Amygdala (tissue), 56 donors: ENCODE measurements at places on chromosomes 2 and 18.

GRCh38 chr2:241425368-241425767 is 69.3 kb downstream of the FARP2 start:
- DNase-seq = no peak

DNA sequence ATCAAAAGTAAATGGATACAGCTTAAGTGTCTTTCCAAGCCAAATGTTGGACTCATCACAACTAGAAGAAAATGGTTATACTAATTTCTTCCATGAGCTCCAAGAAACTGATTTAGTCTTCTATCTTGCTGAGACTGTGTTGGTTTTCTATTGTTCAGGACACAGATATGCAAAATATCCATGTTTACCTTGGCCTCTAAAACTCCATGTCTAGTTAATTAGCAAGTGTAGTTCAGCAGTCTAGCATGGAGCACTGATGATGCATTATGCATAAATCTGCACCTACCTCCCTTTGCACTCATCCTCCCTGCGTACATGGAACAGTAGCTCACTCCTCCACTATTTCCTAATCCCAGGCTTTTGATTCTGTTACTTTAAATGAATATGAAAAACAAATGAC is 731.4 kb upstream of the CHAC2 start:
- DNase-seq = no peak

- DNase-seq = no peak
Measured at GRCh38 chr2:56118474-56118873, 65.3 kb upstream of the CCDC85A start.

GRCh38 chr2:215466097-215466909 is 30.4 kb upstream of the FN1 start:
- DNase-seq = no peak

DNA sequence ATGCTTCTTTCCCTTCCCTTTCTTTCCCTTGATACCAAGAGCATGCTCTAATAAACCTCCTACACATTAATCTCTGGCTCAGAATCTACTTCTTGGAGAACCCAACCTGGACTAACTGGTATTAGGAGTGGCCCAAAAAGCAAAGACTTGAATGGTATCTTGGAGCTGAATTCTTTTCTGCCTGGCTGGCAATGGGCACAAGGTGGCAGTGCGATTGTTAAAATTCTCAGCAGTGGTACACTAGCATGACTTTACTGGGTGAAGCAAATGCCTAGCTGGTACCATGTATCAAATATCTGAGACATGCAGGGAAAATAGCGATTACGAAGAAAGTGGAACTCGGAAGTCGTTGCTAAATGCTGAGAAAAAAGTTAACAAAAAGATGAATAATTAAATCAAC is 376.1 kb downstream of the XIRP2 start:
- peak; percentile 41 for DNase-seq

DNA sequence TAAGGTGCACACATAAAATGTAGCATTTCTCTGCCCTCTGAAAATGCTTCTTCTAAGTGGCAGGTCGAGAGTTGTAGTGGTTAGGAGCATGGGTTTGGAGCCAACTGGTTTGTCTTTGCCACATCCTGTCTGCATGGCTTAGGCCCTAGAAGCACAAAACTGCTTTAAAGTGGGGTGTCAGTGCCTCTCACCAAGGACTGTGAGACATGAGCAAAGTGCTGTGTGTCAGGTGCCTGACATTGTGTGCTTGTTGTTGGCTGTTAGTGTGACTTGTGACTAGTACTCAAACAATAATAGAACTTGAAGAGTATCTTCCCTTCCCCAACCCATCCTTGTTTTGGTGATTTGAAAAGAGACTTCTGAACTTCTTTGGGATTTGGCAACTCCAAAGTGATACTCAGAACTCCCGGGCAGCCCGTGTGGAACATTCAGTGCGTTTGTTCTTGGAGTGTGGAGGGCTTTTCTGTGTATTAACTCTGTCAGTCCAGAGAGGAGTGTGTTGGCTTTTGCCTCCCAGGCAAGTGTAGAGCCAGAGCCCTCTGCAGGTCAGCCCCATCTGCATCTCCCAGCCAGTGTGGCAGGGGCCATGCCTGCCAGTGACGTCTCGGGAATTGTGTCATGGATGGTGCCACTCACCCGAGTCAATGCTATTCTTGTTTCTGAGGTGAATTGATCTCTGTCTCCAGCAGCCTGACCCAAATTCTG is 5.0 kb downstream of the MGAT5 start:
- peak; percentile 22 for DNase-seq

GRCh38 chr2:98452396-98453027 is 7.9 kb downstream of the INPP4A start:
- no peak for DNase-seq

- DNase-seq = no peak
Measured at GRCh38 chr2:139916822-139917221, 1136.6 kb upstream of the NXPH2 start.

DNA sequence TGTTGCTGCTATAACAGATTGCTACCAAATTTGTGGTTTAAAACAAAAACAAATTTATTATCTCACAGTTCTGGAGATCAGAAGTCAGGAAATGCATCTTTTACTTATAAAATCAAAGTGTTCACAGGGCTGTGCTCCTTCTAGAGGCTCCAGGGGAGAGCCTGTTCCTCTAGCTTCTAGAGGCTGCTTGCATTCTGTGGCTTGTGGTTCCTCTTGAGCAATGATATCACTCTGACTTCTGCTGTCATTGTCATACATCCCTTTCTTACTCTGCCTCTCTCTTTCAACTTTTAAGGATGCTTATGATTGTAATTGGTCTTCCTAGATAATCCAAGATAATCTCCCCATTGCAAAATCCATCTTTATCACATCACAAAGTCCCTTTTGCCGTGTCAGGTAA is 6.1 kb upstream of the DCC start:
- DNase-seq = no peak

- DNase-seq = no peak
Measured at GRCh38 chr2:9601397-9601796, 29.4 kb downstream of the YWHAQ start.

- no peak for DNase-seq
Measured at GRCh38 chr2:70896765-70897202, 38.9 kb upstream of the ATP6V1B1 start.

DNA sequence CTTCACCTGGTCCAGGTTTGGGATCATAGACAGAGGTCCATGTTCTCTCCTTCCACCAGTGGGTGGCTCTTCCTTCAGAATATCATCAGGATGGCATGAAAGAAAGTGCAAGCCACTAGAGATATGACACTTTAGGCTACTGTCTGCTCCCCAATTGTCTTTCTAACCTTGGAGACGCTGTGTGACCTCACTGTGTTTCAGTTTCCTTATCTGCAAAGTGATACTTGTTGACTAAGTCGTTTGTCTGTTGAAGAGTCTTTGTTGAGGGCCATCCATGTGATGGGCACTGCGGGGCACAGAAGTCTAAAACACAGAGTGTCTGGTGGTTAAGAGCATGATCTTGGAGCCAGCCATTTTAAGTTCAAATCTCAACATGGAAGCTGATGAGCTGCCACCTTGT is 259.9 kb upstream of the THSD7B start:
- DNase-seq = no peak

DNA sequence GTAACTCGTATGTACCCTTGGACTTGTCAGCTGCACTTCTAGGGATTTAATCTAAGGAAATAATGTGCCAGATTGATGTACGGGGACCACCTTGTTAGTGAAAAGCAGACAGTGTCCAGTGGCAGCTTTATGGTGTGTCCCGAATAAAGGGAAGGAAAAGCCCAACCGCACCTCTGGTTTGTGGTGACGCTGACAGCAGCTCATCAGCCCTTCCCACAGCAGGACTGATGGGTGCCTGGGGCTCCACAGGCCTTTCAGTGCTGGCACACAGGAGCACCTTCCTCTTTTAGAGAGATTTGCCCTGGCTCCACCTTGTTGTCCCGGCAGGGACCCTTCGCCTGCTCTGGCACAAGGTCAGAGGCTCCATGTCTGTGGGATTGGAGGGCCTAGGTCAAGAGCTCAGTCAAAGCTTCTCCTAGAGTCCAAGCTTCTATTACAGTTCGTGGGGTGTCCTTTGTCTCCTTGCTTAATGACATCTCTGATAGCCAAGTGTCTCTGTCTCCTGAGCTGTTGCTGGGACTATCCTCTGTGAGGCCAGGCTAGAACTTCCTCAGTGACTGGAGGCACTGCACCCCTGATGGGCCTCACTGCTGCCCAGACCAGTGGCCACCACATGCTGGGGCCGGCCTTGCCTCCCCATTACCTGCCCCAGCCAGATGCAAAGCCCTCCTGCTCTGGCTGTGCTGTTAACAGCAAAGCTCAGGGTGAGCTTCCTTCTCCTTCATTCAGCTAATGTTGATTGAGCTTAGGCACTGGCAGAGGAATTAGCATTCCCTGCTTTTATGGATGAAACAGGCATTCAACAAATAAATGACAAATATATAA is 33.0 kb upstream of the SCLY start:
- no peak for DNase-seq

- DNase-seq = no peak
Measured at GRCh38 chr18:10559553-10560451, 34.0 kb downstream of the NAPG start.

- DNase-seq = no peak
Measured at GRCh38 chr18:421247-422155, 79.0 kb downstream of the COLEC12 start.

GRCh38 chr2:61371027-61371426 is 99.9 kb downstream of the USP34 start:
- no peak for DNase-seq

- no peak for DNase-seq
Measured at GRCh38 chr18:62453864-62454263, 69.0 kb upstream of the ZCCHC2 start.

GRCh38 chr18:67951137-67951536 is 434.6 kb upstream of the DSEL start:
- DNase-seq = no peak

DNA sequence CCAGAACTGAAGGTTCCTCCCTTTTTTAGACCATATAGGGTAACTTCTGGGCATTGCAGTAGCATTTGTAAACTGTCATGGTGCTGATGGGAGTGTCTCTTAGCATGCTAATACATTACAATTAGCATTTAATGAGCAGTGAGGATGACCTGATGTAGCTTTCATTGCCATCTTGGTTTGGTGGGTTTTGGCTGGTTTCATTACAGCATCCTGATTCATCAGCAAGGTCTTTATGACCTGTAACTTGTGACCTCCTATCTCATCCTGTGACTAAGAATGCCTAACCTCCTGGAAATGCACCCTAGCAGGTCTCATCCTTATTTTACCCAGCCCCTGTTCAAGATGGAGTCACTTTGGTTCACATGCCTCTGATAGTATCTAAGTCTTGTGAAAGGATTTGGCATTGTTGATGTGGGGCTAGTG is 159.0 kb downstream of the TMX3 start:
- no peak for DNase-seq

DNA sequence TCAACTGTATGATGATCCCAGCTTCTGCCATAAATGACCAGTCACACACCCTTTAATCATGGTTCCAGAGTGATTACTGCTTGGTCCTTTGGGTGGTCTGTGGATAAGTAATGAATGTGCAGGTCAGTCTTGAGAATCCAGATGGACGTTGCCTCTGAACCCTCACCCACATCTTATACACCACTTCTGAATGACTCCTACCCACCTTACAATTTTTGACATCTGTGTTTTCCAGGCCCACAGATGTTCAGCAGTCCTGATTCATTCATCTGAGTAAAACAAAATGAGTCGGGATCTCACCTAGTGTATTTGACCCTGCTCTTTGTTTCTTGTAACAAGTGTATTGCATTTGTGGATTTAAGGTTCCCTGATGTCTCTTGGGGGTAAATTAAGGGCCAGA is 194.1 kb upstream of the CCDC68 start:
- no peak for DNase-seq

DNA sequence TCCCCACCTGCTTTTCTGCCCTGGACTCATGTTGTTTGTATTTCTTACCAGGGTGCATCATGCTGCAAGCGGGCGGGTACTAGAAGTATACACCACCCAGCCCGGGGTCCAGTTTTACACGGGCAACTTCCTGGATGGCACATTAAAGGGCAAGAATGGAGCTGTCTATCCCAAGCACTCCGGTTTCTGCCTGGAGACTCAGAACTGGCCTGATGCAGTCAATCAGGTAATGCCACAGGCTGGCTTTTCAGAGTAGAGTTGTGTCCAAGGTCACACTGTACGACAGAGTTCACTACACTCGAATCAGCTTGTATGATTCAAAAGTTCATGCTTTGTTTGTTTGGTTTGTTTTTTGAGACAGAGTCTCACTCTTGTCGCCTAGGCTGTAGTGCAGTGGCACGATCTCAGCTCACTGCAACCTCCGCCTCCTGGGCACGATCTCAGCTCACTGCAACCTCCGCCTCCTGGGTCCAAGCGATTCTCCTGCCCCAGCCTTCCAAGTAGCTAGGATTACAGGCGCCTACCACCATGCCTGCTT is 19.4 kb downstream of the SRSF7 start:
- DNase-seq = no peak

DNA sequence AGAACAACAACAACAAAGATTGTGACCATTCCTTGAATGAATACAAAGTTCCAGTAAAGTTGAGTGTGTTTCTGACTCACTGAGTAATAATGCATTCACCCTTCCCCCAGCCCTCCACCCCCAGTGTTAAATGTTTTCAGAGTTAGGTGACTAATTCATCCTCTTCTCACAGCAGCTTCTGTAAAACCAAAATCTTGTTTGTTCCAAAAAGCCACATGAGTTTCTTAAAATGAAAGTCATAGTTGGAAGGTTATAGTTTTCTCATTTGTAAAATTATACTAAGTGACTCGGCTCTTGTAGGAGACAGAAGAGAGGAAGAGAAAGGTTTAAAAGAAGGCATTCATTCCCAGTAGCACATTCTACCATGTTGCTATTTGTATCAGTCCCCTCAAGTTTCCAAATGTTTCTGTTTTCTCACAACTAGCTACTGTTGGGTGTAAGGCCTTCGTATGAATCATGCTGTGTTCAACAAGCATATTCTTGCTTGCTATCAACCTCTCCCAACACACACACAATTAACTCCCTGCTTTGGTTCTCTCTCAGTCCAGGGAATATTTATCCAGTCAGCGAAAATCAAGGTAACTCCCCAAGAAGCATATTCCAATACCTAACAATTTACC is 75.3 kb downstream of the MBD2 start:
- no peak for DNase-seq

GRCh38 chr2:51579412-51579811 is 547.5 kb upstream of the NRXN1 start:
- DNase-seq = no peak

- no peak for DNase-seq
Measured at GRCh38 chr2:109348671-109349502, 219.9 kb downstream of the SH3RF3 start.

- DNase-seq = no peak
Measured at GRCh38 chr18:42268798-42269197, 313.8 kb downstream of the PIK3C3 start.

DNA sequence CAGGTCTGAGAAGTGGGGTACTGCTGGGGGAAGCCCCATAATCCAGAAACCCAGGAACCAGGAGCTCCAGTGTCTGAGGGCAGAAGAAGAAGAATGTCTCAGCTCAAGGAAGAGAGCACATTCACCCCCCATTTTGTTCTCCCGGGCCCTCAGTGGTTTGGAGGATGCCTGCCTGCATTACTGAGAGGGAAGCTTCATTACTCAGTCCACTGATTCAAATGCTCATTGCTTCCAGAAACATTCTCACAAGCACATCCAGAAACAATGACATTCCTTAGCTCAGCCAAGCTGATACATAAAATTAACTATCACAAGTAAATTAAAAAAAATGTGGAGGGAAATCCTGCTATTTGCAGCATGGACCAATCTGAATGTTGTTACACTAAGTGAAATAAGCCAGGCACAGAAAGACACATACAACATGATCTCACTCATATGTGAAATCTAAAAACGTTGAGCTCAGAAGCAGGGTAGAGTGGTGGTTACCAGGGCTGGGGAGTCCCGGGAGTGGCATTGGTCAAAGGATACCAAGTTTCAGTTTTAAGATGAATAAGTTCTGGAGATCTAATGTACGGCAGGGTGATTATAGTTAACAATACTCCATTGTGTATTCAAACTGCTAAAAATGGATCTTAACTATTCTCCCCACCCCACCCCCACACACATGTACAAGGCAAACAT is 459.3 kb downstream of the GALR1 start:
- no peak for DNase-seq
